Activated T-helper 1 cell treated with anti-CD3 and anti-CD28 coated beads, Interleukin-12 subunit alpha, Interleukin-12 subunit beta, Interleukin-2, Interleukin-4 antibody, amounts not matched to agents 30 ng/mL and 10 ng/mL and 1 ng/mL, durations not matched to agents 14 hours and 24 hours and 36 hours (primary cell): ENCODE measurements at places on chromosomes 13 and 19. TPM values are rescaled to one million over a fixed set of nuclear protein-coding genes. Genes with fewer than 3 reads are reported as not detected.

Gene ZNF285
- total RNA-seq: 0.07 TPM in 1 of 2 replicates, not detected in the other

Gene TTYH1
- total RNA-seq: 0.49 and 0.59 TPM in 2 replicates

Gene HSH2D
- 32.0 and 35.2 TPM in 2 replicates for total RNA-seq

DNA sequence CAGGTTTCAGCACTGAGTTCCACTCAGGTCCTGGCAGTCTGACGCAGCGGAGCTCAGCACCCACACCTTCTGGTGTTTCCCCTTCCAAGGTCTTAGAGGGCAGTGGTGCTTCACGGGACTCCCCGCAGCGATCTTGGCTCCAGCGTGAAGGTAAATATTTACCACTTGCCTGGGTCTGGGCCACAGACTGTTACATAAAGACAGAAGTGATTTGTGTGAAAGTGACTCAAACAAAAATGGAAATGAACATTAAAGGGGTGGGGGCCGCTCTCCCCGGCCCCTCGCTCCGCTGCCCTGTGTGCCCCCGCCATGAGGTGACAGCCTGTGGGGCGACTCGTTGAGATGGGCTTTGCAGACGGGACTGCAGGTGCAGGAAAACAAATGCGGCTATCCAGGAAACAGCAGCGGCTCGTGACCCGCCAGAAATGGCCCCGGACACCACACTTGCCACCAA lies 55.0 kb downstream of the GGACT start:
- no peaks in the 10 kb centered on the region for H3K27me3 ChIP-seq
- peaks cover 13% of the 10 kb centered on the region for H3K4me1 ChIP-seq
- no peak overlapping the region for H3K4me3 ChIP-seq

GRCh38 chr13:54337540-54337939 lies 1308.9 kb downstream of the OLFM4 start:
- no peaks in the 10 kb centered on the region for H3K36me3 ChIP-seq
- no peak overlapping the region for H3K4me3 ChIP-seq
- H3K4me1 ChIP-seq: no peaks in the 10 kb centered on the region
- H3K27me3 ChIP-seq: no peaks in the 10 kb centered on the region
- no peak for DNase-seq

Gene STOML3
- total RNA-seq: not detected in 2 replicates

- H3K27ac ChIP-seq: peak overlapping the region; percentile 93
- DNase-seq: no peak
- peaks cover 2% of the 10 kb centered on the region for H3K27me3 ChIP-seq
- H3K36me3 ChIP-seq: peaks cover 28% of the 10 kb centered on the region
- peaks cover 62% of the 10 kb centered on the region for H3K4me1 ChIP-seq
Observed at GRCh38 chr19:2089001-2089711, 7.0 kb downstream of the MOB3A start.

Gene HRC
- not detected in 2 replicates for total RNA-seq

Gene ZNF135
- 0.05 and 0.16 TPM in 2 replicates for total RNA-seq

Gene CYP2S1
- total RNA-seq: 0.60 and 0.73 TPM in 2 replicates

DNA sequence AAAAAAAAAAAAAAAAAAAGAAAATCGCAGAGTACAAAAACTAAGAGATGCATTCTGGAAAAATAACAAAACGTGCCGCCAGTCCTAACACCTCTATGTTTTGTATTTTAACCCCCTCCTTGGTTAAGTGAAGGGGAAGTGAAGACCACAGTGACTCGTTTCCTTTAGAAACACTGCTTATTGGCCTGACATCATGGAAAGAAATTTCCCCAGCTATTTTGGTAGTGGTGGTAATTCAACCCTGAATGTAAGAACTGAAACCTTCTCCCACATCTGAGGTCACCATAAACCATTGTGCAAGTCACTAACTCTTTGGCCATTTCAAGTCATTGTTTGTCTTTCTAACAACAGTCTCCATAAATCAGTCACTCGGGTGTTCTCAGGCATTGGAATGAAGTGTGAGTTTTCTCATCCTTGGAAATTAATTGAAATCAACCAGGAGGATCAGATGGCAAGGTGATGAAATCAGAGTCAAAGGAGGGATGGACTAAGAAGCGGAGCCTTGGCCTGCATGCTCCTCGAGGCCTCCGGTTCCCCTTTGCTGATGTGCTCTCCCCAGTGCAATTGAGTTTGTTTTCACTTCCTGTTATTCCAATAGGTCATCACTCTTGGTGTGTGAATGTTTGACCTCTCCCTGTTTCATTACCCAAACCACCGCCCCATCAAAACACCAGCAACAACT lies 443.9 kb downstream of the FGF9 start:
- peak overlapping the region; percentile 16 for H3K4me3 ChIP-seq
- peaks cover 23% of the 10 kb centered on the region for H3K36me3 ChIP-seq
- DNase-seq: peak; percentile 55
- H3K27ac ChIP-seq: peak overlapping the region; percentile 87

Gene TEAD2
- total RNA-seq: not detected in 2 replicates

GRCh38 chr19:17335575-17335974 lies 920 bp upstream of the ANO8 start:
- peaks cover 21% of the 10 kb centered on the region for H3K4me1 ChIP-seq
- H3K4me3 ChIP-seq: peak overlapping the region; percentile 70
- H3K27me3 ChIP-seq: peaks cover 6% of the 10 kb centered on the region

DNA sequence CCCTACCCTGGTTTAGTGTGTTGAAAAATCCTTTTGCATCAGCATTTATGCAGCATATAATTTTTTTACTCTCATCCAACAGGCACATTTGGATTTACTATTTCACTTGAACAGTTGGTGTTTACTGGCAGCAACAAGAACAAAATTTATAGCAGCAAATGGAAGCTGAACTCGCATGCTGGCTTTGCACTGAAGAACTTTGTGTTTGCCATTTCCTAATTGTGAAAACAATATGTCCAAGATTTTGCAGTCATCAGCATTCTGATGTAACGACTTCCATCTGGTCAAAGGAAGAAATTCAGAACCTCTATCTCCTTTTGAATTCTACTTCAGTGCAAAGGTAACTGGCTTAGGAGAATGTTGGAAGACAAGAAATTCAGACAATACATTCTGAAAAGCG lies 131.0 kb downstream of the DLEU7 start:
- DNase-seq: no peak
- peaks cover 21% of the 10 kb centered on the region for H3K4me1 ChIP-seq
- H3K4me3 ChIP-seq: no peak overlapping the region
- no peaks in the 10 kb centered on the region for H3K36me3 ChIP-seq
- H3K27ac ChIP-seq: no peak overlapping the region

Gene B3GNT8
- 0.44 and 0.99 TPM in 2 replicates for total RNA-seq

- no peak for DNase-seq
- H3K27ac ChIP-seq: no peak overlapping the region
- H3K4me1 ChIP-seq: peaks cover 9% of the 10 kb centered on the region
- peaks cover 74% of the 10 kb centered on the region for H3K36me3 ChIP-seq
Observed at GRCh38 chr19:52956917-52957316, 5.8 kb downstream of the ZNF816 start.

DNA sequence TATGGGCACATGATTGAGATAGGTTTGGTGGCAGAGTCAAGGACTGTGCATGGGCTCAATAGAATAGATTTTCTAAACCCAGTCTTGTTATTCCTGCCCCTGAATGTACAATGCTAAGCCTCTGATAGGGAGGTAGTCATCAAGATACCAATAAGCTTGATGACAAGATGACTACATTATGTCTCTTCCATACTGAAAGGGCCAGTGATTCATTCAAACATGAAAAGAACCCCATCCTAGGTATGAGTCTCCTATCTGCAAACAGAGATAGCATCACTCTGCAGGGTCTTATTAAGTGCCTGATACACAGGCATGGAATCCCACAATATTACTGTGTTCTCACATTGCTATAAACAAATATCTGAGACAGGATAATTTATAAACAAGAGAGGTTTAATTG lies 40.3 kb upstream of the UFM1 start:
- no peak for DNase-seq
- no peaks in the 10 kb centered on the region for H3K36me3 ChIP-seq
- no peak overlapping the region for H3K4me3 ChIP-seq

Gene MEIS3
- not detected in 2 replicates for total RNA-seq

Gene ZNF439
- total RNA-seq: 3.3 and 3.6 TPM in 2 replicates

Gene PTPRH
- total RNA-seq: 0.16 TPM in 1 of 2 replicates, not detected in the other

Gene ZNF667
- total RNA-seq: 0.05 and 0.07 TPM in 2 replicates

DNA sequence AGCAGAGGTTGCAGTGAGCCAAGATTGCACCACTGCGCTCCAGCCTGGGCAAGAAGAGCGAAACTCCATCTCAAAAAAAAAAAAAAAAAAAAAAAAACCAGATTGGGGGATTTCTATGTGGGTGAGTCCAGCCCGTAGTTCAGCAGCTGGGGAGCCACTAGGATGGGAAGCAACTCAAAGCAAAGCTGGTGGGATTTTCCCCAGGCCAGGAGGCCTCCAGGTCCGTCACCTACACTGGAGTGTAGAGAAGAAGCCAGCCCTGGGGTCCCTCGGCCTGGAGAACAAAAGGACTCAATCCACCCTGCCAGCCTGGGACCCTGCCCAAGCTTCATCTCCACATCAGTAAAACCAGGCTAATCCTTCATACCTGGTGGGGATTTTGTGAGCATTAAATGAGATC lies 121.3 kb upstream of the CACNA1A start:
- H3K4me1 ChIP-seq: no peaks in the 10 kb centered on the region
- H3K27me3 ChIP-seq: peaks cover 19% of the 10 kb centered on the region
- H3K4me3 ChIP-seq: no peak overlapping the region
- H3K36me3 ChIP-seq: no peaks in the 10 kb centered on the region
- DNase-seq: no peak

GRCh38 chr13:49904729-49905456 lies 31.2 kb downstream of the SPRYD7 start:
- no peak overlapping the region for H3K4me3 ChIP-seq
- peaks cover 5% of the 10 kb centered on the region for H3K4me1 ChIP-seq
- no peaks in the 10 kb centered on the region for H3K36me3 ChIP-seq

- no peaks in the 10 kb centered on the region for H3K4me1 ChIP-seq
- H3K27ac ChIP-seq: no peak overlapping the region
- no peak overlapping the region for H3K4me3 ChIP-seq
- H3K36me3 ChIP-seq: no peaks in the 10 kb centered on the region
Observed at GRCh38 chr13:34335014-34336007, 517.4 kb downstream of the RFC3 start.

Gene SLC25A41
- 0.24 and 0.31 TPM in 2 replicates for total RNA-seq

Gene ZNF492
- total RNA-seq: 0.27 and 0.29 TPM in 2 replicates

Gene VSTM2B
- not detected in 2 replicates for total RNA-seq

- no peak for DNase-seq
- no peaks in the 10 kb centered on the region for H3K4me1 ChIP-seq
- no peak overlapping the region for H3K27ac ChIP-seq
Observed at GRCh38 chr13:35926859-35927530, 204.2 kb downstream of the DCLK1 start.

Gene NLRP13
- not detected in 2 replicates for total RNA-seq

- peak; percentile 50 for DNase-seq
- H3K27ac ChIP-seq: peak overlapping the region; percentile 91
- peaks cover 29% of the 10 kb centered on the region for H3K36me3 ChIP-seq
- peak overlapping the region; percentile 88 for H3K4me3 ChIP-seq
- peaks cover 47% of the 10 kb centered on the region for H3K4me1 ChIP-seq
- no peaks in the 10 kb centered on the region for H3K27me3 ChIP-seq
Observed at GRCh38 chr13:91346850-91347201, 661 bp upstream of the MIR17HG start.

DNA sequence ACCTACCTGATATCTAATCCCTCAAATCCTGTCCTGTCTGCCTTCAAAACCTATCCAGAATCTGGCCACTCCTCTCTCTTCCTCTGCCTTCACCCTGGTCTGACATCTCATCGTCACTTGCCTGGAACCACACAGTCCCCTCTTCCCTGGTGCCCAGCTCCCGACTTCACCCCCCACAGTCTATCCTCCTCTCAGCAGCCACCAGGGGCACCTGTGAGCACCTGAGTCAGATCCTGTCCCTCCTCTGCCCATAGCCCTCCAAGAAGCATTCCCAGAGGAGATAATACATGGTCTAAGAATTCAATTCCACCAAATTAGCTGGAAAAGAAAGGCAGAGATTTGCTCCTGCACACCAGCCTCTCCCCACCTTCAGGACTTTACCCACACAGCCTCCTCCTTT lies 48.9 kb downstream of the ZNRF4 start:
- no peak overlapping the region for H3K27ac ChIP-seq
- H3K4me1 ChIP-seq: no peaks in the 10 kb centered on the region
- DNase-seq: no peak
- no peak overlapping the region for H3K4me3 ChIP-seq

- H3K4me1 ChIP-seq: no peaks in the 10 kb centered on the region
- no peak overlapping the region for H3K27ac ChIP-seq
- no peak for DNase-seq
- no peaks in the 10 kb centered on the region for H3K27me3 ChIP-seq
- no peaks in the 10 kb centered on the region for H3K36me3 ChIP-seq
Observed at GRCh38 chr13:97726664-97727280, 226.7 kb upstream of the IPO5 start.

Gene CCDC194
- 1.9 and 2.6 TPM in 2 replicates for total RNA-seq

GRCh38 chr19:1130771-1131717 lies 27.2 kb downstream of the GPX4 start:
- peak overlapping the region; percentile 89 for H3K4me3 ChIP-seq
- peaks cover 11% of the 10 kb centered on the region for H3K36me3 ChIP-seq
- peak; percentile 33 for DNase-seq
- peaks cover 21% of the 10 kb centered on the region for H3K4me1 ChIP-seq
- no peaks in the 10 kb centered on the region for H3K27me3 ChIP-seq
- peak overlapping the region; percentile 75 for H3K27ac ChIP-seq
